ENCODE measurements at places on chromosomes 4 and X.

GRCh38 chr4:132770776-132771175 lies 378.3 kb upstream of the PCDH10 start:
- no peak for DNase-seq

DNA sequence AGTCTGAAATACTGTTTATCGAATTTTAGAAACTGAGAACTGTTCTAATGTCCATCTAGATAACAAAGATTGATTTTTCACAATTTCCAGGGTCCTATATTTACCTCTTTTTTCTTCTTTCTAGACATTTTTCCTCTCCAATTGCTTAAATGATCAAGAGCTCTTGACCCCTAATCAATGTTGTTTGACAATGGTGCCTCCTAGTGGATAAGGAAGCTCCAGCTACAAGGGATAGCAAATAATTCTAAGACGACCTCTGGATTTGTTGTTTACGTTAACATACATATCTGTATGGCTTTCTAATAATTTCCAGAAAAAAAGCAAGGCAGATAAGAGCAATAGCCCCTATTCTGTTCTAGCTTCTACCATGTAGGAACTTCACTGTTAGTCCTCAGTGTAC lies 35.8 kb downstream of the GPR82 start:
- DNase-seq = peak; percentile 67

- no peak for DNase-seq
Observed at GRCh38 chrX:149010853-149011224, 494.3 kb downstream of the IDS start.

GRCh38 chr4:16505726-16506125 lies 279.5 kb upstream of the TAPT1 start:
- DNase-seq = peak; percentile 29

GRCh38 chr4:79747252-79747651 lies 325.8 kb downstream of the ANTXR2 start:
- DNase-seq = no peak

DNA sequence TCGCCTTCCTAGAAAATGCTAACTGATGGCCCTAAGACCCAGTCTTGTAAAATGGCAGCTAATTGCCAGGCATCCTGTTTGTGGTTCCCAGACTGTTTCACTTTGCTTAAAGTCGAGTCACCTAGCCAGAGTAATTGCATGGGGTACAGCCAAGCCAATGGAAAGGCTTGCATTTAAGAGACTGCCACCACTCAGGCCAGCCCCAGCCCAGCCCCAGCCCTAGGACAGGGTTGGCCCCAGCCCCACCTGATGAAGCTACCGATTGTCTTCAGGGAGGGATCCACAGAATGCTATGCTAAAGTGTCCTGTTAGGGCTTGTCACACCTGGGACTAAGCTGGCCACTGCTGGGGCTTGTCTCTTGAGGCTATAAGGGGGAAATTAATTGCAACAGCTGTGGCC lies 194.6 kb upstream of the KLF3 start:
- no peak for DNase-seq

DNA sequence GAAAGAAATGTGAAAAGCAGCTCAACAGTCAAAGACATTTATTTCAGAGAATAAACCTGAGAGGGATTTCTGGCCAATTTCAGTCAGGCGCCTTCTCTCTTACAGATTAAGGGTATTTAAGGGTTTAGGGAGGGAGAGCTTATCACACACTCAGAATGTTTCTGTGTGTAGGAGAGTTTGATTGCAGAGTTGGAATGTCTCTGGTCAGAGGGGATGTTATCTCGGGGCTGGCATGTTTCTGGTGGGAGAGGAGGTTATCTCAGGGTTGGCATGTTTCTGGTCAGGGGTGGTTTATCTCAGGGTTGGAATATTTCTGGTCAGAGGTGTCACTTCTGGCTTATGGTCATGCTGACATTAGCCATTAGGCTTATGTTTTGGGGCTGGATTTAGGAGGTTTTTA lies 1920.5 kb upstream of the PCDH7 start:
- DNase-seq = peak; percentile 41

- no peak for DNase-seq
Observed at GRCh38 chr4:151581570-151581969, 172.6 kb downstream of the FHIP1A start.

DNA sequence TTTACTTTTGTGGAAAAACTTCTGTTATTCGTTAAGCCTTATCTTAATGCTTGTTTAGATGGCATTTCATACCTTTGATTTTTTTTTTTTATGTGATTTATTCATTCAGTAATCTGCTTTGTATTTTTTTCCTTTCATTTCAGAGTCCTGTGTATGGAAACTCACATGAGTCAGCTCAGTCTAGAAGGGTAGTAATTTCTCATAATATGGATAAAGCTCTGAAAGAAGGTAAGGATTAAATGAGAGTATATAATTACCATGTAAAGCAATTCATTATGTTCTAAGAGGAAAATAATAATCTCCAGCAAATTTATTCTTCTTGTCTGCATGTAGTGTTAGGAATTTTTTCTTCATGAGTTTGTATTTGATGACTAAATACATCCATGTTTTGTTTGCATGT lies 37.8 kb downstream of the SNX25 start:
- no peak for DNase-seq

DNA sequence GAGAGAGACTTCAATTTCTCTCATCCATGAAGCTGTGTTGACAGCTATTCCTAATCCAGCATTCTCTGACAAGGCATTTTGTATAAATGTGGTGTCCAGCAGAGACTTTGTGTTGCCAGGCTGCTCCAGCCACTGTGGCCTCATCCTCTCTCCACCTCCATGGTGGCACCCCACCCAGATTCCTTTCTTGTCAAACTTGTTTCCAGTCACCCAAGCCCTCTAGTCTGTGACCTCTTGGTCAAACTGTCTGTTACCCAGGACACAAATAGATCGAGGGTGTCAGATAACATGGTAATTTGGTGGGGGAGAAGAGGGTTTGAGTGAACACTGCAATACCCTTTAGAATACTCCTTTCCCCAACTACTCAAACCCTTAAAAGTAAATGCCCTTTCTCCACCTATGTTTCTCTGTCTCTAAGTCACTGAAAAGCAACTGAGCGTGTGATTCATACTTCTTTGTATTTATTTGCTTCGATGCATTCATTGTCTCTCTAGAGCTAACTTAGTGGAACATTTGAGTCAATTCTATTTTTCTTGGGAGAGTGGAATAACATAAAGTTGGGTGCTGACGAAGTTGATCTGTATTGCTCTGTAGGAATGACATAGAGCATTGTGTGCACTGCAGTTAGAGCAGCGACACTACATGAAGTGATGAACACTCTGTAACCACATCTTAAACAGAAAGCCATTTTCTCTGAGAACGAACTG lies 13.7 kb downstream of the PITX2 start:
- DNase-seq = no peak

GRCh38 chrX:104921584-104922205 lies 298.8 kb downstream of the TEX13A start:
- DNase-seq = no peak

- peak; percentile 61 for DNase-seq
Observed at GRCh38 chr4:42280327-42281095, 116.8 kb upstream of the SHISA3 start.

DNA sequence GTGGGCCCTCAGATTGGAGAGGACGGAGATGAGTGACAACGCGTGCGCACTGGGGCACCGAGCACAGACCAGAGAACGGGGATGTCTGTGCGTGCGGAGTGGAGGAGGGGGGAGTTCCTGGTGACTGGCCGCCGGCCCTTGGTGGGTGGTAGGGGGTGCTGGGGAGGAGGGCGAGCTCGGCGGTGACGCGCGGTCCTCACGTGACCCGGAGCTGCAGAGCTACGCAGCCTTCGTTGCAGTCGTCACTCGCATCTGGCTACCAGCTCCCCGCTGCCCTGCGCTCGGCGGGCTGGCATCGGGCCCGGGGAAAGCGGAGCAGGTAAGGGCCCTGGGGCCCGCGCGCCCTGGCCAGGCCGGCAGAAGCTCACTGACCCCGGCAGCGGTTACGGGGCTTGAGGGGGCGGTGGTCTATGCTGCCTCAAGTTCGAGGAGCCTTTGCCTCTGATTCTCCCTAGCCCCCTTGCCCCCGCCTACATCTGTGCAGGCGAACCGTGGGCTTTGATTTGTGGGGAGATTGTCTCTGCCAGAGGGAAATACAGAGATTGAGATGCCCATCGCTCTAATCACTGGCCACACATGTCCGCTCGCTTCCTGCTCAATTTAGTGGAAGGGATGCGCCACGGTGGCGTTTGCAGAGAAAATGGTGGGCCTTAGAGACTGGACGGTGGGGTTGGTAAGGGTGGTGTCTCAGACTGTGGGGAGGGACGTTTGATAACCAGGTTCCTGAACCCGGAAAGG lies at the start of gene ARMCX4:
Gene ARMCX4 (plus strand): TSS at position 245 of the 738 bp plus-strand sequence. CDS start 3,134 bp downstream, outside the sequence.
- DNase-seq = peak; percentile 40

DNA sequence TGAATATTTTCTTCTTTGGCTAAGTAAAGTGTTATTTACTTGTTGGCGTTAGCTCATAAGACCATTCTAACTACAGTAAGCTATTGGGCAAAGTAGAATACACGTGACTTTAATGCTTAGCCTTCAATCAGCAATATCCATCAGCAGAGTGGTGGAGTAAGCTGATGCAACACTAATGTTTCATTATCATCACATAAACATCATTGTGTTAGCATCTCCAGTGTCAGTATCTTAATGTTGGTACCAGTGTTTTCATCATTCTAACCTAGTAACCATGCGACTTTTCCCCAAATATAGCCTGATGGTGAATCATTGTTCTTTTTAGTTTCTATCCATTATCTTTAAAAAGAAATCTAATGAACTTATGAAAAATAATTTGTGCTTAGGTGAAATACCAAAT lies 48.5 kb downstream of the APOOL start:
- DNase-seq = no peak

DNA sequence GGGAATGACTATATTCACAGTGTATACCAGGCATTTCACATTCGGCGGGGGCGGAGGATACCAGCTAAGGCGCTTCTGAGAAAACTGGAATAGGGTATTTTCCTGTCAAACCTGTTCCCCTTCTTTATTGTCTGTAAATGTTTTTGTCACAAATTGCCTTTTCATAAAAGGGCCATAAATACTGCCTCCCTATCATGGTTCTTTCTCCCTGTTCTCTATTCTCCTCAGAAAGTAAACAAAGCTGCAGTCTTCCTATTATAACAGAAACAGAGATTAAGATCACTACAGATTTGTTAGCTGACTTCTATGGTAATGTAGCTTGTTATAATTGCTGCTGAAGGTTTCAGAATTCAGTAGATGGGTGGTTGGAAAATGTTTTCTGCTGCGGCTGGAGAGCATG lies 32.2 kb downstream of the MID2 start:
- DNase-seq = no peak

DNA sequence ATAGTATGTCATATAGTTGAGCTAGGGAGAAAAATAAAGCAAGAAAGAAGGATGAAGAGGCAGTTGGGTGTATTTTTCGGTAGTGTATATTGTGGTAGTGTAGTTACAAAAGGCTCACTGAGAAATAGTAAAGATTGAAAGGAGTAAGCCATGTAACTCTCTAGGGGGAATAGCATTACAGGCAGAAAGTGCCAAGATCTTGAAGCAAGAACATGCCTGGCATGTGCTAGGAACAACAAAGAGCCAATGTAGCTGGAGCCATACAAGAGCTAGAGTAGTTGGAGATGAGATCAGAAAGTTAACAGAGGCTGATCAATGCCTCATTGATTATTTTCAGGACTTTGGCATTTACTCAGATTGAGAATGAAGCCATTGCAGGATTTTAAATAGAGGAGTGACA lies 3.0 kb downstream of the ABCE1 start:
- peak; percentile 27 for DNase-seq

DNA sequence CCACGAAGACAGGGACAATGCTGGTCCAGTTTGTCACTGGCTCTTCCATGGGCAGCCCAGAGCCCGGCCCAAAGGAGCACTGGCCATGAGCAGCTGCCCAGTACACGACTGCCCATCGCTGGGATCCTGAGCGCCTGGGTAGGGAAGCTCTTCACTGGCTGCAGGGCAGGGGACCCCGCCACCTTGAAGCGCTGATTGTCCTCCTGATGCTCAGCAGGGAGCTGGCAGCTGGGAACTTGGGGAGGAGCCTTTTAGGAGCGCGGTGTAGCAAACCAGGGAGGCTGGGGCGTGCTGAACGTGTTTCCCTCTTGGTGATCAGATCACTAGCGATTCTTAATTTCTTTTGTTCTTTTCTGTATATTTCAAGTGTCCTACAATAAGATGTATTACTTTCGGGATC lies 1.8 kb downstream of the L1CAM start:
- DNase-seq = no peak

Measured in cardiac fibroblast (primary cell).